ENCODE measurements at places on chromosomes 6 and 20.

DNA sequence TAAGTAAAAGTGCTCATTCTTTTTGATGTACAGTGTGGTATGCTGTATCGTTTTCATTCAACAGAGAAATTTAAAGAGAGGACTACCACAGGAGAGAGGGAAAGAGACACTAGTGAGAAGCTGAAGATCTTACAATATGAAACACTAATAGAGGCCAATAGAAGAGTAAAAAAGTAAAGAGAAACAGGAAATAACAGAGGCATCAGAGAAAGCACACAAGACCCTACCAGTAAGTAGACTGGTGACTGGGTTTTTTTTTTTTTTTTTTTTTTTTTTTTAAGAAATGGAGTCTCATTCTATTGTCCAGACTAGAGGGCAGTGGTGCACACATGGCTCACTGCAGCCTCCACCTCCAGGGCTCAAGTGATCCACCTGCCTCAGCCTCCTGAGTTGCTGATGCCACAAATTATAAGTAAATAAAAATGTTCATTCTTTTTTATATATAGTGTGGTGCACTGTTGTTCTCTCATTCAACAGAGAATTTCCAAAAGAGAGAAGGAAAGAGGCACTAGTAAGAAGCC, 18.8 kb downstream of the ELOVL4 start:
- peak; percentile 8 for DNase-seq

DNA sequence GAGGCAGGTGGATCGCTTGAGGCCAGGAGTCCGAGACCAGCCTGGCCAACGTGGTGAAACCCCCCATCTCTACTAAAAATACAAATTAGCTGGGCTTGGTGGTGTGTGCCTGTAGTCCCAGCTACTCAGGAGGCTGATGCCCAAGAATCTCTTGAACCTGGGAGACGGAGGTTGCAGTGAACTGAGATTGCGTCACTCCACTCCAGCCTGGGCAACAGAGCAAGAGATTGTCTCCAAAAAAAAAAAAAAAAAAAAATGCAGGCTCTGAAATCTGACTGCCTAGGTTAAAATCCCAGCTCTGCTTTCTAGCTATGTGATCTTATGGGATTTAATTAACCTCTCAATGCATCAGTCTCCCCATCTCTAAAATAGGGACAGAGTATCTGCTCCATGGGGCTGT, 3.3 kb upstream of the TMEM217 start:
- DNase-seq = no peak

- DNase-seq = no peak
Observed at GRCh38 chr6:63565727-63566596, 6.3 kb upstream of the LOC128125822 start.

DNA sequence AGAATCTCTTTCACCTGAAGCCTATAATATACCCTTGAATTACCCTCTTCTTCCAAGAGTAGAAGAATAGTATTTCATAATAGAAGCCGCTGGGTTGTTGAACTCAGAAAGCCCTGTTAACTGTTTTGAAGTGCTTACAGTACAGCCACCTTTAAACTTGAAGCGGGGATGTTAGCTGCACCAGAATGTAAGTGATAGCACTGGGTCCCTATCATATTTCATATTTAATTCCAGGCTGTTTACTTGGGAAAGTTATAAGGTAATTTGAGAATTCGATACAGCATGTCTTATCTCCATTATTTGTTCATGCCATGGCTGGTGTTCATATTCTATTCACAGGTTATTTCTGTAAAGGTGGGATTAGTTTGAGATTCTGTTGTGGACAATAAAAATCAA, 63.5 kb upstream of the VSTM2L start:
- no peak for DNase-seq

GRCh38 chr6:109117346-109118035, 22.2 kb downstream of the CEP57L1 start:
- no peak for DNase-seq

DNA sequence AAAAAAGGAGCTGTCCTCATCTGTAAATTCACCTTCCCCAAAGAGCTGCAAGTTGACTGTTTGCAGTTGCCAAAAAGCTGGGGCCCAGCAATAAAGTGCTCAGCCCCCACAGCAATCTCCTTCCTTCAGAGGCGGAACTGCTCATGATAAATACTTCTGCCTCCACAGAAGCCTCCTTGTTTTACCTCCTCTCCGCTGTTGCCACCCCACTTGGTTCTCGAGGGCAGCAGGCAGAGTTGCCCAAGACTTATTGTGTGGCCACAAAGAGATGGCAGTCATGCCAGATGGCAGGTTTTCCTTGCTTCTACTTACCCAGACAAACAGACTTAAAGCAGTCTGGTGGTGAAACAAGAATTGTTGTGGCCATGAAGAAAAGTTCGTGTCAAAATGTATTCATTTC, 66.3 kb downstream of the SLX4IP start:
- peak; percentile 96 for DNase-seq

GRCh38 chr6:150280703-150281102, 88.1 kb upstream of the IYD start:
- DNase-seq = no peak

GRCh38 chr6:96522465-96523009, 931 bp downstream of the UFL1 start:
- peak; percentile 20 for DNase-seq

GRCh38 chr6:29399525-29399924, 4.1 kb downstream of the OR12D2 start:
- no peak for DNase-seq

- DNase-seq = no peak
Observed at GRCh38 chr20:56924292-56925081, 295.4 kb downstream of the TFAP2C start.

DNA sequence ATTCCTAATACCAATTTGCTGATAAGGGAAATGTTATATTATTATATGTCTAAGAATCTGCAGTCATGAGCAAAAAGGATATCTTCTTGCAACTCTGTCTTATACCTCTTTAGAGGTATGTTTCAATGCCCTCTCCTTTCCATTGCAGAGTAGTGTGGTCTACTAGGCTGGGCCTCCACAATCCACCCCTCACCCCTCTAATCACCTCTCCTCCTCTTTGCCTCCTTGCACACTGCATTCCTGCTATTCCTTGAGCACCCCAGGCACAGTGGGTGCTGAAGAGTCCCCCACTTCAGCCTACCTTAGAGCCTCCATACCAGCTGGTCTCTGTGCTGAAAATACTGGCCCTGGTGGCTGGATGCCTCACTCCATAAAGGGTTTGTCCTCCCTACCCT, 26.9 kb downstream of the ARMC2 start:
- no peak for DNase-seq

- no peak for DNase-seq
Observed at GRCh38 chr6:111985202-111985731, 68.6 kb upstream of the CCN6 start.

GRCh38 chr6:158620963-158621693, 23.4 kb downstream of the DYNLT1 start:
- DNase-seq = no peak

GRCh38 chr6:108955329-108955949, 107.2 kb downstream of the ARMC2 start:
- no peak for DNase-seq

GRCh38 chr6:105270511-105270910, 90.7 kb upstream of the POPDC3 start:
- DNase-seq = no peak

- no peak for DNase-seq
Observed at GRCh38 chr6:115830895-115831294, 229.8 kb downstream of the FRK start.

- no peak for DNase-seq
Observed at GRCh38 chr6:147078602-147079001, 125.6 kb upstream of the STXBP5 start.

- DNase-seq = no peak
Observed at GRCh38 chr6:43786664-43787329, 16.8 kb downstream of the VEGFA start.

DNA sequence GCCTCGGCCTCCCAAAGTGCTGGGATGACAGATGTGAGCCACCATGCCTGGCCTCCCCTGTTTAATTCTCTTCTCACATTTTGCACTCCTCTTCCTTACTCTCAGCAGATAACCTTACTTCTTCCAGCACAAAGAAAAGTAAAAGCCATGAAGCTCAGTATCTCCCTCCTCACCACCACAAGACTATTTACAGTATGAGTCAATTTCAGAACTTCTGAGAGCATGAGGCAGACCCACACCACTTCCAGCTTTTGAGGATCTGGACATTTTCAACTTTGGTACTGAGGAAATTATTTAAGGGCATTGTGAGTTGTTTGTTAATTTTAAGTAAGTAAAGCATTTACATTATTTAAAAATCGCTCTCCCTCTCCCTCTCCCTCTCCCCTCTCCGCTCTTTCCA, 8.0 kb upstream of the SNX3 start:
- no peak for DNase-seq

DNA sequence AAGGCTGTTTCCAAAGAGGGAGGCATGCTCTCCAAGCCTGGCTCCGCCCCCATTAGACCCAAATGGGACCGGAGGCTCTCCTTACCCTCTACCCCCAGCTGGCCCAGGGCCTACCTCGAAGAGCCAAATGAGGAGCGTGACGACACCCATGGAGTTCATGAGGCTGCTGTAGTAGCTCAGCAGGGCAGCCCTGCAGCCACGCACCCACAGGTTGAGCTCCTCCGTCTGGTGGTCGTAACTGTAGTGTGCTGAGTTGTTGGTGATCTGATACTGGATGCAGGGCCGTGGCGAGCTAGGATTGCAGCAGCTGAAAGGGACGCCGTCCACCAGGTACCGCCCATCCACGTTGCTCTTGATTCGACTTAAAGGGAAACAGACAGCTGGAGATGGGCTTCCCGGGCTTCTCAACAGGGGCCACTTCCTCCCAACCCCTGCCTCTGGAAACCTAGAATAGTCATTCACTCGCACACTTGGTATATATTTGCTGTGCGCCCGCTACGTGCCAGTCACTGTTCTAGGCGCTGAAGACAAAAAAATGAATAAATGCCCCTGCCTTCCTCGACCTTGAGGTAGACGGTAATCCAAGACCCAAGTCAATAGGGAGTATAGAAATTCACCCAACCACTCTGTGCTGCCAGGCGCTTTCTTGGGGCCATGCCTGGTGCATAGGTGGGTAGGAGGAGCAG, 18.0 kb downstream of the PRPH2 start:
- DNase-seq = no peak

GRCh38 chr20:10496465-10496864, 61.4 kb downstream of the SLX4IP start:
- peak; percentile 53 for DNase-seq

DNA sequence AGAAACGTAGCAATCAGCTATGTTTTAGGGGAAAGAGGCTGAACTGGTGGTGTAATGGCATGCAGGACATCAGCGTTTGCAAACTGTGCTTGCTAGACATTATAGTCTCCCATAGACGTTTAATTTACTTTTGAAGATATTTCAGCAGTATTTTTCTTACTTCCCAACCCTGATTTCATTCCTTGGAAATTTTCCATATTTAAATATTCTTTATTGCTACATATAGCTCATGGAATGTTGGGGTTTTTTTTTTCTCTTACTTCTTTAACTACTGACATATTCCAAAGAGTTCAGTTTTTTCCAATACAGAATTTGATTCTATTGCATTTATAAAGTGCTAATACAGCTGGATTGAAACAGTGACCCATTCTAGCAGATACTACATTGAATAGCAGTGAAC, 694.4 kb upstream of the CITED2 start:
- no peak for DNase-seq

DNA sequence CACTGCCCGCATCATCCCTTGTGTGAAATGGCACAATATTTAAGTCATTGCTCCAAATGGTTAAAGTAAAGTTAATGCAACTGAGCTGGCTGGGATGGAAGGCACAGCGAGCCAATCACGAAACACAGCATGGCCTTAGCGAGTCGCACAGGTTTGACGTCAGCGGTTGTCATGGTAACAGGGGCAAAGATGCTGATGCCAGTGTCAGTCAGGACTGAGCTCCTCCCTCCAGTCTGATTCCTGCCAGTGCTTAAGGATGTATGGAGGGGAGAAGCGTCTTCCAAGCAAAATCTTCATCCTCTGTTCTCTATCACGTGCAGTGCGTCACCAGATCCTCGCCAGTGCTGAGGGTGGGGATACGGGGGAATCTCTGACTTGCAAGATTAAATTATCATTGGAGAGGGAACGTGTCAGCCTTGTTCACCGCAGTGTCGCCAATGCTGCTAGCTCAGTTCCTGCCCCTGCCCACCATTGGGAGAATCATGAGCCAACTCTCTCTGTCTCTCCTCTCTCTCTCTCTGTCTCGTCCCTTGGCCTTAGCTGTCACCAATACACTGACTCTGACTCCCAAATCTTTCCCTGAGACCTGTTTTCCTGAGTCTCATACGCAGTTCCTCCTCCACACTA, 24.5 kb downstream of the TSPYL4 start:
- DNase-seq = peak; percentile 93

- DNase-seq = no peak
Observed at GRCh38 chr20:56433880-56434255, 21.8 kb downstream of the CASS4 start.

- no peak for DNase-seq
Observed at GRCh38 chr6:156280065-156280464, 497.1 kb upstream of the ARID1B start.

DNA sequence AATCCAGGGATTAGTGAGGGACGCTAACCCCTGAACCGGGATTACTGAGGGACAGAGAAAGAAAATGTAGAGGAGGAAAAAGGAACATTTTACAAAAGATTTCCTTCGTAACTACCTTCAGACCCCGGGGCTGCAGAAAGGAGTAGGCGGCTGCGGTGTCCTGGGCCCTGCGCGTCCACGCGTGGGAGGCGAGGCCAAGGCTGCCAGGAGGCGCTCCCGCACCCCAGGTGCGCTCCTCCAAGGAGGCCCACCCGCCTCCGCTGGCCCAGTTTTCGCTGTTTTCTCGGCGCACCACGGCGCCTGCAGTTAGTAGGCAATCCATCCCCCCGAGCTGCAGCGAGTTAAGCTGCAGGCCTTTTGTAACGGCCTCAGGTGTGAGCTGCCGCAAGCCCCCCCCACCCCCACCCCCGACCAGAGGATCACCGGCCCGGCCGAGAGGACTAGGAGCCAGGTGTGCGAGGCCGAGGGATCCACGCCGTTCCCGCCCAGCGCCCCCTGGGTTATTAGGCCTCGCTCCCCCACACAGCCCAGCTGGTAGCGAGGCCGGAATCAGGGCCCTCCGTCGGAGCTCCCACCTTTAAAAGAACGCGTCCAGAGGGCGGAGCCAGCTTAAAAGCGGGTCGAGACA, 380.3 kb upstream of the ARID1B start:
- DNase-seq = no peak

GRCh38 chr6:112289038-112289566, 34.7 kb upstream of the LAMA4 start:
- no peak for DNase-seq

DNA sequence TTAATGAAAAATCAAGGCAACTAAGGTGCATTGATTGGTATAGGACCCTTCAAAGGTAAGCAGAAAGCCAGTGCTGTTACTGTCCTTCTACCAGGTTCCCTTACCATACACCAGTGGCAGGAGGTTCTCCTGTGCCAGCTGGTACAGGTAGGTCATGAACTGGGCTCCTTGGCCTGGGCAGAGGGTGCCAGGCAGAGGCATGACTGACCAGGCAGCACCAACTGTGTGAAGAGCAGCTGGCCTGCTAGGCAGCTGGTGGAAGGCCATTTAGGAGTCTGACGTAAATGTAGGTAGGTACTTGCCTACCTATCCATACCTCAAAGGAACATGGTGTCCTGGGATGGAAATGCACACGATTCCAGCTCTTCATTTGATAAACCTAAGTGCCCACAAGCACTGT, 23.3 kb downstream of the PCNA start:
- no peak for DNase-seq

GRCh38 chr20:52768694-52769093, 203.5 kb upstream of the TSHZ2 start:
- DNase-seq = no peak

- DNase-seq = no peak
Observed at GRCh38 chr20:57043091-57043490, 223.3 kb downstream of the BMP7 start.
